ENCODE measurements at places on chromosomes 2 and 18. TPM values are rescaled to one million over a fixed set of nuclear protein-coding genes. Genes with fewer than 3 reads are reported as not detected.

GRCh38 chr2:239724851-239725550, 300.1 kb downstream of the NDUFA10 start:
- no peaks in the 10 kb centered on the region for H3K36me3 ChIP-seq
- no peaks in the 10 kb centered on the region for H3K27me3 ChIP-seq
- H3K4me3 ChIP-seq: no peak overlapping the region
- H3K27ac ChIP-seq: no peak overlapping the region
- no peak for DNase-seq
- H3K4me1 ChIP-seq: no peaks in the 10 kb centered on the region

GRCh38 chr2:55338268-55338667, 69.2 kb upstream of the MTIF2 start:
- no peaks in the 10 kb centered on the region for H3K4me1 ChIP-seq
- no peak overlapping the region for H3K27ac ChIP-seq
- no peak for DNase-seq
- H3K27me3 ChIP-seq: no peaks in the 10 kb centered on the region
- peaks cover 4% of the 10 kb centered on the region for H3K36me3 ChIP-seq

DNA sequence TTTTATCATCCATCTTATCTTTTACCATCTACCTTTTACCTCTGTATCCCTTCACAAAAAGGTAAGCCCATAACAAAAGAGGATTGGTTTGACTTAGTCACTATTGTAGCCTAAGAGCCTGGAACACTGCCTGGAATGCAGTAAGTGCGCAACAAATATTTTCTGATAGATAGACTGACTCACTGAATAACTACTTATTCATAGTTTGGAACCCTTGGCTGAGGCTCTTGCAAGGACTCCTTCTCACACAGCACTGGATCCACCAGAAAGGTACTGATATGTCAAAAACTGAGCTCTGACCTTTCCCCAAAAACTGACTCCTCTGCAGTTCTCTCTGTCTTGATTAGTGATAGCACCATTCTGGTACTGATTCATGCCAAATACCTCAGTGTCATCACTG, 426.7 kb downstream of the SETBP1 start:
- H3K27ac ChIP-seq: no peak overlapping the region
- peaks cover 4% of the 10 kb centered on the region for H3K4me1 ChIP-seq
- H3K36me3 ChIP-seq: no peaks in the 10 kb centered on the region
- H3K27me3 ChIP-seq: no peaks in the 10 kb centered on the region
- no peak overlapping the region for H3K4me3 ChIP-seq

- H3K27ac ChIP-seq: no peak overlapping the region
- no peak for DNase-seq
- H3K27me3 ChIP-seq: no peaks in the 10 kb centered on the region
- H3K4me3 ChIP-seq: no peak overlapping the region
- no peaks in the 10 kb centered on the region for H3K4me1 ChIP-seq
Measured at GRCh38 chr2:105134081-105134480, 96.2 kb downstream of the MRPS9 start.

- H3K4me3 ChIP-seq: no peak overlapping the region
- H3K4me1 ChIP-seq: no peaks in the 10 kb centered on the region
- H3K36me3 ChIP-seq: no peaks in the 10 kb centered on the region
- H3K27me3 ChIP-seq: no peaks in the 10 kb centered on the region
Measured at GRCh38 chr2:22450831-22451230, 934.1 kb upstream of the KLHL29 start.

Gene REG3A
- total RNA-seq: not detected

Gene CRYGC
- not detected for total RNA-seq

Gene SKOR2
- not detected for total RNA-seq

Gene TTC27
- 12.5 TPM for total RNA-seq

Gene KCNK3
- total RNA-seq: 10.6 TPM

Gene LDLRAD4
- 24.3 TPM for total RNA-seq

Gene CRYGD
- not detected for total RNA-seq

Gene ERMN
- not detected for total RNA-seq

Data from vagina (tissue), 2 donors.